ENCODE measurements at places on chromosomes 12 and 14. TPM values are rescaled to one million over a fixed set of nuclear protein-coding genes. Genes with fewer than 3 reads are reported as not detected.

APOF gene
- not detected for total RNA-seq

PMEL gene
- 31.9 TPM for total RNA-seq

EML5 gene
- 0.52 TPM for total RNA-seq

RERG gene
- 7.6 TPM for total RNA-seq

MANSC1 gene
- 14.2 TPM for total RNA-seq

GUCY2C gene
- 0.45 TPM for total RNA-seq

CFAP54 gene
- total RNA-seq = 0.04 TPM

CCDC88C gene
- 17.2 TPM for total RNA-seq

TAS2R13 gene
- 0.66 TPM for total RNA-seq

RASSF9 gene
- total RNA-seq = 2.4 TPM

PPHLN1 gene
- 39.5 TPM for total RNA-seq

CIROP gene
- total RNA-seq = not detected

CD163 gene
- total RNA-seq = 47.1 TPM

KRT79 gene
- 259 TPM for total RNA-seq
